ENCODE measurements at places on chromosomes 5 and 9.

- DNase-seq: peak; percentile 35
These were observed 44.3 kb downstream of the GARNL3 start for GRCh38 chr9:127308652-127309434.

GRCh38 chr5:144304688-144305087 lies 134.0 kb downstream of the KCTD16 start:
- no peak for DNase-seq

- no peak for DNase-seq
These were observed 7.1 kb downstream of the LARP1 start for GRCh38 chr5:154762261-154762660.

GRCh38 chr9:79868567-79869189 lies 296.9 kb downstream of the TLE4 start:
- no peak for DNase-seq

GRCh38 chr9:98678244-98678842 lies 30.4 kb downstream of the GABBR2 start:
- DNase-seq: no peak

- no peak for DNase-seq
These were observed 70.7 kb upstream of the RNF38 start for GRCh38 chr9:36470643-36471290.

- no peak for DNase-seq
These were observed 239.3 kb downstream of the GADD45G start for GRCh38 chr9:89844075-89844474.

DNA sequence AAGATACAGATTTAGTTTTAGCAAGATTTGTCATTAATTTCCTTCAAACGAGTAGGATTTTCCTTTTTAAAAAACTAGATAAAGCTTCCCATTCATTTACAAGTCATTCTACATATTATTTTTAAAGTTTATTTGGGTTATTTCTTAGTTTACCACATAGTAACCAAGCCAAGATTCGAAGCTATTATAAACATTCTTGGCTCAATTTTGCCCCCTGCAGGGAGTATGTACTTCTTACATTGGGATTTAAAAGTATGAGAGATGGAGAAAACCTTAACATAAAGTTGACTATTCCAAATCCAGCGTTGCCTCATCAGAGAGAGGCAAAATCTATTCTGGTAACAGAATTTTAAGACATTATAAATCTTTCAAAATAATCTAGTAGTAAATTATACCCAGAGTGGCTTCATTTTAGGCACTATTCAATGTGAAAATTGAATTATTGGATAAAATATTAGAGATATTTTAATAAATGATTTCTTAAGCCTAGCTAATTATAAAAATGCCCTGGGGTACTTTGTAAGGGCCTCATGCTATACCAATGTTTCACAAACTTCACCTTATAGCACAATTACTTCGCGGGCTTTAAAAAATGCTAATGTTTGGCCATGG lies 39.1 kb downstream of the FBN2 start:
- peak; percentile 1 for DNase-seq

- DNase-seq: no peak
These were observed 36.2 kb upstream of the ZNF366 start for GRCh38 chr5:72543365-72543764.

- no peak for DNase-seq
These were observed 31.4 kb upstream of the SARDH start for GRCh38 chr9:133769511-133770075.

DNA sequence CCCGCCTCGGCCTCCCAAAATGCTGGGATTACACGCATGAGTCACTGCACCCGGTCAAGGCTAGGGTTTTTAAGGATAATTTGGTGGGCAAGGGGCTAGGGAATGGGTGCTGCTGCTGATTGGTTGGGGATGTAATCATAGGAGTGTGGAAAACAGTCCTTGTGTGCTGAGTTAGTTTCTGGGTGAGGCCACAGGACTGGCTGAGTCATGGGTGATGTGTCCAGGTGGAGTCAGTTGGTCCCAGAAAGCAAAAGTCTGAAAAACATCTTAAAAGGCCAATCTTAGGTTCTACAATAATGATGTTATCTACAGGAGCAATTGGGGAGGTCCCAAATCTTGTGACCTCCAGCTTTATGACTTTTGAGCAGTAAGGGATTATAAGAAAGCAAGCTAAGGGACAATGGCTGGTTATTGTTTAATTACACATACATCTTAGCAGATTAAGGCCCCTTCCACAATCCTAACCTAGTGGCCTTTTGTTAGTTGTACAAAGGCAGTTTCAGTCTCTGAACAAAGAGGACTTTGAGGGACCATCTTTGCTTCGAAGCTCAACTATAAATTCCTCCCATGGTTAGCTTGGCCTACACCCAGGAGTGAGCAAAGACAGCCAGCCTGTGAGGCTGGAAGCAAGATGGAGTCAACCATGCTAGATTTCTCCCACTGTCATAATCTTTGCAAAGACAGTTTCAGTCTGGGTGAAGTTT lies 5.5 kb upstream of the AOPEP start:
- no peak for DNase-seq

GRCh38 chr5:76379855-76380254 lies 23.2 kb upstream of the IQGAP2 start:
- no peak for DNase-seq

GRCh38 chr9:18545636-18546360 lies 71.8 kb downstream of the ADAMTSL1 start:
- DNase-seq: no peak

All from NCI-H345 (cell line).